ENCODE measurements at places on chromosomes 4 and X.

DNA sequence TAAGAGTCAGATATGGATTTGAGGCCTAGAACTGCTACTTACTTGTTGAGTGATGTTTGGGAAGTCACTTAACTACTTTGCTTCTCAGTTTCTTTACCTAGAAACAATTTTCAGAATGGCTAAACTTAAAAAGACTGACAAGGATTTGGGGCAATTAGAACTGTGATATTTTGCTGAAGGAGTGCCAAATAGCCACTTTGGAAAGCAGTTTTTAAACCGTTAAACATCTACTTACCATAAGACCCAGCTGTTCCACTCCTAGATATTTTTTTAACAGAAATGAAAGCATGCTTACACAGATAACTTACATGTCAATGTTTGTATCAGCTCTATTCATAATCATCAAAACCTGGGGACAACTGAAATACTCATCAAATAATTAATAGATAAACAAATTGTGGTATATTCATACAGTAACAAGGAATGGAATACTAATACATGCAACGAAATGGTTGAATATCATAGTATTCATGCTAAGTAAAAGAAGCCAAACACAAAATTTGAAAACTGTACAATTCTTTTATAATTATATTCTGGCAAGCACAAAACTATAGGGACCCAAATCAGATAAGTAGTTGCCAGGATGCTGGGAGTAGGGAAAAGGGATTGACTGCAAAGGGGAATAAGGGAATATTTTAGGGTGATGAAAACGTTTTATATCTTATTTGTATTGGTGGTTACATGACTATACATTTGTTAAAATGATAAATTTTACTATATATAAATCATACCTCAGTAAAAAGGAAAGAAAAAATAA lies 24.0 kb downstream of the RPA4 start:
- DNase-seq, result no peak

GRCh38 chr4:75637176-75637575 lies 6.8 kb upstream of the CDKL2 start:
- DNase-seq, result no peak

DNA sequence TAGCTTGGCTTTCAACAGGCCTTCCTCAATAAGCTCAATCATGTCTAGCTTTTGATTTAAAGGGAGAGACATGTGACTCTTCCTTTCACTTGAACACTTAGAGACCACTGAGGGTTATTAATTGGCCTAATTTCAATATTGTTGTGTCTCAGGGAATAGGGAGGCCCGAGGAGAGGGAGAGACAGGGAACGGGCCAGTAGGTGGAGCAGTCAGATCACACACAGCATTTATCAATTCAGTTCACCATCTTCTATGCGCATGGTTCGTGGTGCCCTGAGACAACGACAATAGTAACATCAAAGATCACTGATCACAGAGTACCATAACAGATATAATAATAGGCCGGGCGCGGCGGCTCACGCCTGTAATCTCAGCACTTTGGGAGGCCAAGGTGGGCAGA lies 17.8 kb downstream of the ZNF81 start:
- peak; percentile 28 for DNase-seq

GRCh38 chr4:2433609-2434350 lies 15.0 kb downstream of the CFAP99 start:
- DNase-seq, result no peak

- DNase-seq, result no peak
Observed at GRCh38 chrX:69082753-69083150, 82.5 kb downstream of the PJA1 start.

- no peak for DNase-seq
Observed at GRCh38 chr4:87326460-87326859, 3.8 kb upstream of the HSD17B13 start.

- DNase-seq, result no peak
Observed at GRCh38 chrX:19063030-19063429, 59.2 kb downstream of the ADGRG2 start.

DNA sequence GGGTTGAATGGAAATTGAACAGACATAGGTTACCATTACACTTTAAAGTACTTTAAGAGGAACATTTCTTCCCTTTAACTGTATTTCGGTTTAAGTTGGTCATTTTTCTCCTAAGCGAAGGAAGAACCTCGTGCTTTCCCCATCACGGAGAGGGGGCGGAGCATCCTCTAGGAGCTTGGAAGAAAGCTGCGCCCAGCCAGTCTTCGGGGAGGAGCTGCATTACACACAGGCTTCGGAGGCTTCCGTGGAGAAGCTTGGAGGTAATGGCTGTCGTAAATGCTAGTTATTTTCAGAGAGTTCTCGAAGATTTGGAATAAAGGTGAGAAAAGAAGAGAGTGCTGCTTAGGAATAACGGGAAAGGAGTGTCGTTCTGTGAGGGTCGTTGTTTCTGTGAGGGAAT lies at the start of gene PWWP3B:
PWWP3B (plus strand) TSS at position 199 of the 400 bp plus-strand sequence. CDS start 37,128 bp downstream, outside the sequence.
- DNase-seq, result no peak

DNA sequence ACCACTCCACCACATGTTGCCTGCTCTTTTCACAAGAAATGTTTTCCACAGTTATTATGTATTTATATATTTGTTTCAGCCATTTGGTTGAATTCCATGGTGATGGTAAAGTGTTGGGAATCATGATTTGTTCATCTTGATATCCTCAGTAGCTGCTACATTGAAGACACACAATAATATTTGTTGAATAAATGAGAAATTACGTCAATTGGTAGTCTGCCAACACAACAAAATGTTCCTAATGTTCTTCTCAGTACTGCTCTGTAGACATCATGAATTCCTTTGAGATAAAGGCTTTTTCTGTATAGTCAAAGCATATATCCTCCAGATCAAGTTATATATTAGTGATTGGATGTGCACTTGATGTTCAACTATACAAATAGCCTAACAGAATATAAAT lies 29.5 kb downstream of the CXXC4 start:
- no peak for DNase-seq

DNA sequence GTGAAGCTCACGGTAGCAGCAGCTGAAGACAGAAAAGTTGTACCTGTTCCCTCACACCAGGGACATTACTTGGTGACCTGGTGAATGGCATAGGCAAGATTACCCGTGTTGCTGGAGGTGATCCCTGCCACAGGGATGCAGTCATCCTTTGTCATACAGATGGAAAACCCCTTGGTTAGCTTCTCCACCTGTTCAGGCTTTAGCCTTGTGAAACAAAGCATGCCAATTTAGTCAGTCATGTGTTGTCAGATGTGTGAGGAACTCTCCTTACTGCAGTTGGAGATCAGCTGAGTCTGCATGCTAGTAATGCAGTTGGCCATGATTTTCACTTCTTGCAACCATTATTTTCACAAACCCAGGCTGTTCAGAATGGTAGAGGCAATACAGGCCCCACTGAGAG lies 41.0 kb downstream of the AMELX start:
- no peak for DNase-seq

DNA sequence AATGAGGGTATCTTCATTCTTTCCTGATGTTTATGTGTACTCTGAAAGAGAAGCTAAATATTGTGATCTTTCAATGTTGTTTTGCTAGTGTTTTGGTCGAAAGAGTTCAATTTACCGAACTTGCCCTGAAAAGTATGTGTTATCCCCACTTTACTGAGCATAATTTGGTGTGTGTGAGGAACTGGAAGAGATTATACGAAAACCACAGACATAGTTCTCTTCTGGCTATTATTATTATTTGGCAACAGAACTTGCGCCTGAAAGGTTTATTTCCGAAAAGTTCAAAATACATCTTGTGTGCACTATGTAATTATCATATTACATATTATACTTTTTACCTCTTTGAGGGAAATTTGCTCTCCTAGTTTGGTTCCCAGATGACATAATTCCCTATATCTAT lies 232.5 kb upstream of the INTU start:
- DNase-seq, result no peak

GRCh38 chr4:5858020-5858769 lies 34.7 kb downstream of the CRMP1 start:
- DNase-seq, result no peak

DNA sequence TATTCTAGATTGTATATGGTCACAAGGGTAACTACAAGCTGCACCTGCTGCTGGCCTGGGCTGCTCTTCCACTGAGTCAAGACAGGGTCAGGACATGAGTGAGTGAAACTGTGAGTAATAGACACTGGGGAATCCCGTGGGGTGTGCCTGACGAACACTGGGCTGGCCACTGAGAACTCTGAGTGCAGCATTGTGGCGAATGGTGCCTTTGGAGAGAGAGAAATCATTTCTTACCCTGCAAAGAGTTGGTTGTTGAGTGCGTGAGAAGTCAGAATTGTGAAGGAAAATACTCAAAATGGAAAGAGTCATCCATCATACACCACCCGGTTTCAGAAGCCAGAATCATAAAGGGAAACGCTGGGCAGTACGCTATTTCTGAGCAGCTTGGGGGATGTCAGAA lies 43.1 kb upstream of the LSM6 start:
- DNase-seq, result no peak

DNA sequence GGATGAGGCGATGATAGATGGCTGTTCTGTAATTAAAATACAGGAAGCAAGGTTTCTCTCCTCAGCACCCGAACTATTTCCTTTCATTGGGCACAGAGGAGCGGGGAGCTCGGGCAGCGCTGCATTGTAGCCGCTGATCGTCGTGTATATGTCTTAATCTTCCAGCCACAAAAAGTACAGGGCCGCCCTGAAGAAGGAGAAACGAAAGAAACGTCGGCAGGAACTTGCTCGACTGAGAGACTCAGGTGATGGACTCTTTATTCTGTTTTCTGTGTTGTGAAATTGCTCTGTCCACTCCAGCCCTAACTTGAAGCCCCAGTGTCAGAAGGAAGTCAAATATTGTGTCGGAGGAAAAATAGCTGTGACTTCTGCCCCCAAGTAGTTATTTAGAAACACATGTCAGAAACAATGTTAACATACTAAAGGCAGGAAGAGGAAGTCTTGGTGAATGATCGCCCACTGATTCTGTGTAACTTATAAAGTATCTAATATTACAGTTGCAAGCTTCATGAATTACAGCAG lies 546 bp downstream of the ZRSR2 start:
- no peak for DNase-seq

GRCh38 chr4:165384186-165384585 lies 5.4 kb downstream of the CPE start:
- no peak for DNase-seq

- no peak for DNase-seq
Observed at GRCh38 chrX:148601034-148601433, 100.6 kb downstream of the AFF2 start.

- no peak for DNase-seq
Observed at GRCh38 chrX:151994476-151994875, 20.0 kb upstream of the GABRE start.
